ENCODE measurements at places on chromosomes 2 and 18.

DNA sequence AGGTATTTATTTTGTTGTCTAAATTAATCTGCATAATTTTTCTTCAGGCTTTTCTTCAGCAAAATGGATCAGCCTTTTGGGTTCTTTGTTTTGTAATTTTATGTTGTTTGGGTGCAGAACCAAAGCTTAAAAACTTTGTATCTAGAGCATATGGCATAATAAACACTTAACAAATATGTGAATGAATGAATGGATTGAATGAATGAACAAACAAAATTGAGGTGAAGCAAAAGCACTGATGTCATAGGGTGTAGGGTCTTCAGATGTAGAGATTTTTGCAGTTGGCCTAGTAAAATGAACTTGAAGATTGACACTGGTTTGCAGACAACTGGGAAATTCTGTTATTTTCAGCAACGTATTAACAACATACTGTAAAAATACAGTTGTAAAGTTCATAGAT is 17.3 kb downstream of the VAPA start:
- no peak for DNase-seq

- peak; percentile 13 for DNase-seq
These were observed 101.2 kb downstream of the GALNT14 start for GRCh38 chr2:31037058-31037457.

GRCh38 chr18:9066817-9067306 is 35.6 kb upstream of the NDUFV2 start:
- DNase-seq, result no peak

DNA sequence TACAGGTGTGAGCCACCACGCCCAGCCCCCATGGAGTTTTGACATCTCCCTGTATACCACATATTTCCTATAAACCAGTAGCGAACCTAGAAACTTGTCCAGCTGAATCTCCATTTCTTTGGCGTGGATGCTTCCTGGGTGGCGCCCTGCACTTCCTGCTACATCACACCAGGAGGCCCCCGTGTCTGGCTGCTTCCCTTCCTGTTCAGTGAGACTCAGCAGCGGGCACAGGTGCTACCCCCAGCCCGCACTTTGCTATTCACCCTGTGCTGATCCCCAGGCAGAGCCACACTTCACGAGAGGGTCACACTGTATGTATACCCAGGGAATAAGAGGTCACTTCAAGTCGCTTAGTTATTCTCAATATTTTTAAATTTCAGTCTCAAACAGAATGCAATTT is 35.0 kb downstream of the CYP27C1 start:
- no peak for DNase-seq

DNA sequence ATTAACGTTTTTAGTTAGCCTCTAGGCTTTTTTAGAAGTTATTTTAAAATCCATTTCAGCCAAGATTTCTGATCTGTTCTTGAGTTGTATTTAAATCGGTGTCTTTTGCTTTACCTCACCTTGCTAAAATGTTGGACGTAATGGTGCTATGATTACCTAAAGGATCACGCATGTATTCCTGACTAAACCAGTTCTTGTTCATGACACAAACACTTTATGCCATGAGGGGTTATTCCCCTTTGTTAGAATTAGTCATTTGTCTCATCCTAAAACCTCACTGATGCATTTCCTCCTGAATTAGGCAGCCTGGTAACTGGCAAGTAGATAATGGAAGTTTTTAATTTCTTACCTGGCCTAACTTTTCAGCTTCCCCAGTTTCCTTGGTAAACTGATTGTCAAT is 185.4 kb upstream of the TANK start:
- no peak for DNase-seq

- peak; percentile 15 for DNase-seq
These were observed 56.2 kb upstream of the ATP8B1 start for GRCh38 chr18:57859314-57859713.

DNA sequence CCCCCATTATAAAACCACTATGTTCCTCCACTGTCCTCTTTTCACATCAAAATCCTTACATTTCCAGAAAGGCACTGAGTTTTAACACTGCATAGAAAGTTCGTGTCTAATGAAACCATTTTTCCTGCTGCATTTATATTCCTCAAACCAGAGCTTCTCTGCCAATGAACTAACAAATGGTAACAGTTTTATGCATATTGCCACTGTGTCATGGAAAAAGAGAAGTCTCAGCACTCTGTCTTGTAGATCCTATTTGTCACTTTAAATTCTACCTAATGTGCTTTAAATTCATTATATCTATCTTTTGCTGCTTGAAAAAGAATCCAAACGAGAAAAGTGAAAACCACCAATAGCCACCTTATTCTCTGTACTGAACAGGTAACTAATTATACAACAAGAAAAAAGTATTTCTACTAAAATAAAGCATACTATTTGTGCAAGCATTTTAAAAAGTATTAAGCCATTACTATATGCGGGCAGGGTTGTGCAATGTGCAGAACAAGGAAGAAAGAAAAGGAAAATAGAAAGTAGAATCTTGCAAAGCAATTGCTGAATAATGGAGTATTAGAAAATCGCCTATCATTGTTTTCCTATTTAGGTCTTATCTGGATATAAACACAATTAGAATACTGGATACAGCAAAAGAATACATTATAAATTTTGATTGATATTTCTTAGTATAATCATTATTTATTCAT is 328.9 kb downstream of the ZEB2 start:
- DNase-seq, result no peak

DNA sequence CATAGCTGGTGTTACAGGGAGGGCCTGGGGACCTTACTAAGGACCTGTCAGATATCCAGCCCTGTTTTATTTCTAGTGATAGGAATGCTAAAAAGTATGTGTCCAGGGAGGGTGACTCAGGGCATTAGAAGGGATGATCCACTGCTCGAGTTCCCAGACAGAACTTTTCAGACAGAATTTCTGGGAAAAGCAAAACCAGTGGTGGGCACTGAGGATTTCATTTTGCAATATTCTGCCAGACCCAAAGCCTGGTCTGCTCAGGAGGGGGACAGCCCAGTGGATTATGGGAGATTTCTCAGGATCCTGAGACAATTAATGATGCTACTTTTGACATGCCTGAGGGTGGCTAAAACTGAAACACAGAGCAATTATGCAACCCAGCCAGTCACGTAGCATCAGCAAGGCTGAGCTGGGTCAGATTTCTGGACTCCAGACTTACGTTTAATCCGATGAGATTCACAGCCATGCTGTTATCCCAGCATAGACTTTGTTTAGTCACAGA is 4.7 kb upstream of the KCNE4 start:
- DNase-seq, result no peak

DNA sequence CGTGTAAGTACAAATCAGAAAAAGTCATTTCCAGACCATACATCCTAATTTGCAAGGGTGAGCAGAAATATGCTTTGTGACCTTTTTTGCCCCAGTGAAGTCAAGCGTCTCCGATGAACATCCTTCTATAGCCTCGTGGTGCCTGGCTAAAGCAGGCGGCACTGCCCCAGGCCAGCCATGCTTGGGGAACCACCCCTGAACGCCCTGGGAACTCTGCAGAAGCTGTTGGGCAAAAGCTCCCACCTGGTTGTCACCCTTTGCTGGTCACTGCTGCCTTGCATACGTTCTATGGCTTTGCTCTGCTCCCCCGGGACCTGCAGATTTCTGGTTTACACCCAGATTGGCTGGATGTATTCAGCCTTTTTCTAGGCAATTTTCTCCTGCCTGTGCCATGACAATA is 256.4 kb downstream of the SS18 start:
- no peak for DNase-seq

DNA sequence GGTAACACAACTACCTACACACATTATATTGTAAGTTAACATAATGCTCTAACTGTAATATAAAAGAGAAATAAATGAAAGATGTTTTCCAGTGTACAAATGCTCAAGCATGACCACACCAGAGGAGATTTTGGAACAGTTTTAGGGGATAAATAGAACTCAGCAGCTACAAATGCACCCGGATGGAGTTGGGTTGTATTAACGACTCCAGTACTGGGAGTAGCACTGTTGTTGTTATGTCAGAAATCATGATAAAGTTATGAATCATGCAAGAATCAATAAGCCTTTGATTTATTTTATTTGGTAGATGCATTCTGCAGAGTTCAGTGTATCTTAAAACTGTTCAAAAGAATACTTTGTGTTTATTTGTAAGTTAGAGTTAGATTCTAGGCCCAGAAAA is 126.9 kb downstream of the MAP3K20 start:
- DNase-seq, result no peak

GRCh38 chr2:116696223-116696622 is 1118.3 kb upstream of the DDX18 start:
- no peak for DNase-seq

DNA sequence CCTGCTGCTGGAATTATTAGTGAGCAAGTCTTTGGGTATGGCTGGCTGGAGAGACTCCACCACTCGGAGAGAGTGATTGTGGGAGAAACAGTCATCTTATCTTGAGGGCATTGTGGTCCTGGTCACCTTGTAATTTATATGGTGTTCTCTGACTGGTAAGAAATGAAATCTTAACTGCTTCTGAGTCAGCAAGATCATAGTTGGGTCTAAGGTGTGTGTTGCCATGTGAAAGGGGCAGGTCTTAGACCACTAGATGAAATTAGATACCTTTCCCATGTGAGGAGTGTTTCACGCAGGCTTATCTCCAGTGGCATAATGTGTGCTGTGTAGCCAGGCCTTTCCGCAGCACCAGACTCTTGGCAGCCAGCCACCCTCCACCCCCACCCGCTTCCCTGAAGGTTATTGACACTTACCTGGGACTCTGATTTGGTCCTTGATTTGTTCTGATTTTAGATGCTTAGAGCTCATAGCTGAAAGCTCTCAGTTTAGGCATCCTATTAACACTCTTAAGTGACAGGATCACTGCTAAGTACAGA is 7.7 kb downstream of the MAPRE3 start:
- peak; percentile 28 for DNase-seq

DNA sequence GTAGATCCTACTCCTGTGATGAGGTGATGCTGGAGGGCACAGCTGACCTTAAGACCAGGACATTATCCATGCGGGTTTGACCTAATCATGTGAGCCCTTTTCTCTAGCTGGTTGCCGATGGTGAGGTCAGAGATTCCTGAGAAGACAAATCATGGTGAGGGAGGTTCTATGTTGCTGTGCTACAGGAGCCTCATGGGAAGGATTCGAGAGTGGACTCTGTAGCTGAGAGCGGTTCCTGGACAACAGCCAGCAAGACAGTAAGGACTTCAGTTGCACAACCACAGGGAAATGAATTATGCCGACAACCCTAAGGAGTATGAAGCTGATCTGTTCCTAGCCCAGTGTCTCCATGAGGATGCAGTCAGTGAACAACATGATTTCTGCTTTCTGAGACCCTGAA is 80.4 kb downstream of the EPB41L3 start:
- no peak for DNase-seq

DNA sequence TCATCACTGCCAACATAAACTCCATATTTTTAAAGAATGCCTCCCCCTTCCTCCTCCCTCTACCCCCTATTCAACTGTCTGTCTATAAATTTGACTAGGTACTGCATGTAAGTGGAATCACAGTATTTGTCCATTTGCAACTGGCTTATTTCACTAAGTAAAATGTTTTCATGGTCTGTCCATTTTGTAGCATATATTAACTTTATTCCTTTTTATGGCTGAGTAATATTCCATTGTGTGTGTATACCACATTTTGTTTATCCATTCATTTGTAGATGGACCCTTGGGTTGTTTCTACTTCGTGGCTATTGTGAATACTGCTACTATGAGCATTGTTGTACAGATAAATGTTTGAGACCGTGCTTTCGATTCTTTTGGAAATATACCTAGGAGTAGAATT is 10.7 kb downstream of the SEH1L start:
- DNase-seq, result no peak

DNA sequence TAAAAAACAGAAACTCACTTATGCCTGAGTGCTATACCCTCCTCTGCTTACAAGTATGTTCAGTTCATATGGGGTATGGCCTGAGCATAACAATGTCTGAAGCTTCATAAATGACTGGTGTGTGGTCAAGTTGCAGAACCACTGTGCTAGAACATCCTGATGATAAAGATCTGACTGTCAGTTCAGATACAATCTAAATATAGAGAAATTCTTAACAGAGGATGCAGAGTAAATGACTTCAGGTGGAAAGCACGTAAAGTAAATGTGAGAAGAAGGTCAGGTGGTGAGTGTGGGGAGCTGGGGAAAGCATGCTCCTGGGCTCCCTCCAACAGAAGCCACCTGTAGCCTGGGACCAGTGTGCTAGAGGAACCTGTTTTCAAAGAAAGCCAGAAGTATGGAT is 926.2 kb downstream of the TSN start:
- no peak for DNase-seq

GRCh38 chr2:60469536-60470317 is 83.7 kb downstream of the BCL11A start:
- no peak for DNase-seq

GRCh38 chr18:75502286-75502685 is 74.8 kb upstream of the SMIM21 start:
- no peak for DNase-seq

DNA sequence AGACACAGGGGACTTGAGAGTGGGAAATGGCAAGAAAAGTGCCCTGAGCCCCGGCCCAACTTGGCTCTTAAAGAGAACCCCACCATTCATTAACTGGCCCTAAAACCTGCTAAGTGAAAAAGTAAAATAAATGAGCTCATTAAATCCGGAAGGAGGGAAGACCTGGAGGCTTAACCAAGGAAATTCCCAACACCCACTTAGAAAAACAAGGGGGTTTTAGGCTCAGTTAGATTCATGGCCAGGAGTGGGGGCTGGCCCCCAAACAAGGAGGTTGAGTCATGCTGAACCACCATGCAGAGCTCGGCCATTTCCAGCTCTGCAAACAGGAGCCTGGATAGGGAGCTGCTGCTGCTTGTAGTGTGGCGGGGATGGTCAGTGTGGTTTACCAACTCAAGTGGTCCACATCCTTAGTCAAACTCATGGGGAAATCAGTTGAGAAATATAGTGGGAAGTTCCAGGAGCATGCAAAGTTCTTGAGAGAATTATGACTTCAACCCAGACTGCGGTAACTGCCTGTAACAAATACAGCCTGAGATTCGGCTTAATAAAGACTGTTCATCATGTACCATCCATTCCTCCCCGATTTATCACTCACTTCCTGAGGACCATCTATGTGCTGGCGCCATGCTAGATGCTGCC is 39.7 kb upstream of the MRPL19 start:
- no peak for DNase-seq

- DNase-seq, result no peak
These were observed 32.9 kb downstream of the HS1BP3 start for GRCh38 chr2:20617892-20618467.

DNA sequence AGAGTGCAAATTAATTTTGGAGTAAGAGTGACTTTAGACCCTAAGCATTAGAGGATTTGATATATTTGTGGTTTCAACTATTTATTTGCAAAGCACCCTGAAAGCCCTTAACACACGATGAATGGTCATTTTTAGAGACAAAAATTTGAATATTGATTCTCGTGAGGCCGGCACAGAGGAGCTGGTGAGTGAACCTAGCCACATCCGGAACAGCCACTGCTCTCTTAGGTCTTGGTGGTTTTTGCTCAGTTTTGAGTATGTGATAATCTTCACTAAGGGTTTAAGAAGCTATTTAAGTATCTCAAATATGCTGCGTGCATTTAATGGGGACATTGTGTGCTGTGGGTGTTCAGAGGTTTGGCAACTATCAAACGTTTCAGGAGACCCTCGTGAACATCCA is 204.8 kb downstream of the TSN start:
- DNase-seq, result no peak

Data from hematopoietic multipotent progenitor cell (in vitro differentiated cells).